ENCODE measurements at places on chromosomes 7 and 10.

DNA sequence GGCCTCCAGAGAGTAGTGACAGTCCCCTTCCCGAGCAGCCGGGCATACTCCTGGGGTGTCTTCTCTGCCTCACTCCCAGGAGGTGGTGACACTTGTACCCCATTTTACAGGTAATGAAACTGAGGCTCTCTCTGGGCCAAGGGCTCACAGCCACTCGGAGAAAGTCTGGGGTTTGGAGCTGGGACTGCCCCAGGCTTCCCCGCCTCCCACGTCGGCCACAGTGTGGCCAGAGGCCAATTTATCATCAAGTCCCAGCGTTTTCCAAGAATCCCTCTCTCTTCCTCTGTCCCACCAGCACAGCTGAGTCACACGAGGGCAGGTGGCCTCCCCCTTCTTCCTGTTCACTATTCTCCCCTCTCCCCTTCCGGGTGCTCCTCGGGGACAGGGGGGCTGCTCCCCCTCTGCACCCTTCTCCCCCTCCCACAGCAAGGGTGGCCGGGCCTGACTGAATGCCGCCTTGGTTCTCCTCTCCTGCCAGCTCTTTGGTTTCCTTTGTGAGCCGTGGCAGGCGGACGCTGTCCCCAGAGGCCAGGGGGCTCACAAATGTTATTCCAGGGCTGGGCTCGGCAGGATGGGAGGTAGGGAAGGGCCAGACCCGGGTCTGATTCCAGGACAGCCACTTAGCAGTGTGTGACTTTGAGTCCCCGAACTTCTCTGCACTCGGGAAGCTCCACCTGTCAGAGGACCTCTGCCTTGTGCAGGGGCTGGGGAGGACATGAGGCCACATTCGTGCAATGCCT is 17.7 kb downstream of the CLIP2 start:
- H3K27me3 ChIP-seq = no peaks in the 10 kb centered on the region
- no peak for DNase-seq
- no peaks in the 10 kb centered on the region for H3K36me3 ChIP-seq
- H3K27ac ChIP-seq = no peak overlapping the region

- DNase-seq = peak; percentile 3
- H3K36me3 ChIP-seq = no peaks in the 10 kb centered on the region
- no peaks in the 10 kb centered on the region for H3K4me1 ChIP-seq
- H3K27ac ChIP-seq = no peak overlapping the region
- H3K4me3 ChIP-seq = no peak overlapping the region
- H3K27me3 ChIP-seq = no peaks in the 10 kb centered on the region
These were observed 27.8 kb downstream of the ADCY1 start for GRCh38 chr7:45601816-45602540.

DNA sequence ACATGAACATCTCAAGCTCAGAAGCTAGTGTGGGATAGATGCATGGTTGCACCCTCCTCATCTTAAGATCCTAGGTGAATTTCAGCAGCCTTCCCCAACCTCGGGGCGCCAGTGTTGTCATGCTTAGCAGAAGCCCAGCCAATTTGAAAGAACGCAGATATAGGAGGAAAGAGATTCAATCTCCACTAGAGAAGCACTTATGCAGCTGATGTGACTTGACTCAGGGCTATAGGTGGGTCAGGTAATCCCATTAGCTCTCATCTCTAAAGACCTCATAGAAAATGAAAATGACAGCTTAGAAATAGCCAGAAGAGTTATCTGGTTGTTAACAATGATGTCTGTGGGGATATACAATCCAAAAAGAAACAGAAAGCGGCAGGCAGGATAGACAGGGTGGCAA is 310.5 kb downstream of the GPAM start:
- no peaks in the 10 kb centered on the region for H3K27me3 ChIP-seq
- no peaks in the 10 kb centered on the region for H3K4me1 ChIP-seq
- no peak overlapping the region for H3K4me3 ChIP-seq
- no peak overlapping the region for H3K27ac ChIP-seq
- DNase-seq = no peak
- H3K36me3 ChIP-seq = no peaks in the 10 kb centered on the region

DNA sequence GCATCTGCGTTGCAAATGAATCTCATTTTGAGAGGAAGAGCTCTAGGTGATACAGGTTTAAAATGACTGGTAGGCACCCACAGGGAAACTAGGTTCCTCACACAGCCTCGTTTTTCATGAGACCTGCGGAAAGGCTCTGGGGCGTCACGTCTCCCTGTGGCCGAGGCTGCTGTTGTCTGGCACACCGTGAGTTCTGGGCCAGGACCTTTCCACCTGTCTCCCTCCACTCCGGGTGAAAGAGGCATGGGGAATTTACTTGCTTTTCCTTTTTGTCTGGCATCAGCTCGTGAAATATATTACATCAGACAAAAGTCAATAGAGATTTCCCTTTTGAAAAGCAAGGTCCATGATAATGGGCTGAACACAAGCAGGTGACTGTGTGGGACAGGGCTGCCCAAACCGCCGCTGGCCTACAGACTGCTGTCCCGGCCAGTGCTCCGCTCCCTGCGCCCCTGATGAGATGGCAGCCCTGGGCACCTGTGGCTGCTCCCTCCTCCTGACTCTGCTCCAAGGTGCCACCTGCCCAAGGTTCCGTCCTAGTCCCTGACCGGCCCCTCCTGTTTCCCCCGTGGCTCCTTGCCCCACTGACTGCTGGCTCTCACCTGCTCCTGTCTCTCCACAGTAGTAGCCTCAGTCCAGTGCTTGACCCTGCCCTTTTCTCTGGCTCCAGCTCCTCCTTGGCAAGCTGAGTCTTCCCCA is 109.6 kb downstream of the NKX6-2 start:
- H3K27me3 ChIP-seq = no peaks in the 10 kb centered on the region
- H3K36me3 ChIP-seq = no peaks in the 10 kb centered on the region
- no peak overlapping the region for H3K4me3 ChIP-seq
- no peak for DNase-seq
- no peaks in the 10 kb centered on the region for H3K4me1 ChIP-seq

DNA sequence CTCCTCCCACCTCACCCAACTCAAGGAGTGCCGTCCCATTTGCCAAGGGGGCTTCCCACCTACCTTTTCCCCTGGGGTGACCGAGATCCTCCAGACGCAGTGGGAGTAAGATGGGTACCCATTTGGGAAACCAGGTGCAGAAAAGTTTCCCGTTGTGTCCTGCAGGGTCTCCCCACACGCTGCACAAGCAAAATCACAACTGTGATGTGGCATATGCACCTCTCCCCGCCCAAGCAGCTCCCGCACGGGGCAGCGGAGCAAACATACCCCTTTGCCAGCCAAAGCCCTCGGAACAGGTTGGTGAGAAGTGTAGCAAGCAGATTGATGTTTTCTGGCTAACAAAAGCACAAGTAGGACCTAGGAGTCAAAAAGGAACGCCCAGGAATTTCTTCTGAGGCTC is 51.5 kb upstream of the OPALIN start:
- DNase-seq = no peak
- no peaks in the 10 kb centered on the region for H3K4me1 ChIP-seq
- H3K27ac ChIP-seq = no peak overlapping the region
- H3K27me3 ChIP-seq = no peaks in the 10 kb centered on the region

DNA sequence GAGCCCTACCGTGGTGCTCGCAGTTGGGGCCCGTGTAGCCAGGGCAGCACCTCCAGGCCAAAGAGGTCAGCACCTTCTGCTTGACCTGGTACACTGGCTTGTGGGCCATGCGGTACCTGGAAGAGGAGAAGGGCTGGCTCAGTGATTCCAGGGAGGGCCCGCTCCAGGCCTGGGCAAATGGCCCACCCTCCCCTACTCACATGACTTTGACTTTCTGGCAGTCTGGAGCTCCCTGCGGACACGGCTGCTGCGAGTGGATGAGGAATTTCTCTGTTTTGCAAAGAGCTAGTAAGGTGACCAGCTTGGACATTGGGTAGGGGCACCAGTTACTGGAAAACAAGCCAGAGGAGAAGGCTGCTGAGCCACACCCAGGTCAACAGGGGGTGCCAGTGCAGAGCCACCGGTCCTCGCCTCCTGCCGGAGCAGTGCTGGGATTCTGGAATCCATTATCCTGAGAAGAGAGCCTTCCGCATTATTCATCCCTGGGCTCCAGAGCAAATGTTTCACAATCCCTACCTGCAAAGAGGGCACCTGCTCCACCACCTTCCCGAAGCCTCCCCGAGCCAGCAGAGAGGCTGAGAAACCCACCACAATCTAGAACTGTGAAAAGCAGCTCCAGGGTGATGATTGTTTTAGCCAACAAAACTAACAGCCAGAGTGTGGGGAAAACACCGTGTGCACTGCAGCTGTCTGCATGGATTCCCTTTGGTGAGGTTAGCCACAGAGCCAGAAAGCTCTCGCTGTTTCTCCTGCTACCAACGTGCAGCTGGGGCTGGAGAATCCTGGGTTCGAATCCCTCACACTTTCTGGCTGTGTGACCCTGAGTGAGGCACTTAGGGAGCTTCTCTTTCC is 11.8 kb downstream of the MMRN2 start:
- no peaks in the 10 kb centered on the region for H3K4me1 ChIP-seq
- no peaks in the 10 kb centered on the region for H3K36me3 ChIP-seq
- no peak for DNase-seq
- H3K4me3 ChIP-seq = no peak overlapping the region

DNA sequence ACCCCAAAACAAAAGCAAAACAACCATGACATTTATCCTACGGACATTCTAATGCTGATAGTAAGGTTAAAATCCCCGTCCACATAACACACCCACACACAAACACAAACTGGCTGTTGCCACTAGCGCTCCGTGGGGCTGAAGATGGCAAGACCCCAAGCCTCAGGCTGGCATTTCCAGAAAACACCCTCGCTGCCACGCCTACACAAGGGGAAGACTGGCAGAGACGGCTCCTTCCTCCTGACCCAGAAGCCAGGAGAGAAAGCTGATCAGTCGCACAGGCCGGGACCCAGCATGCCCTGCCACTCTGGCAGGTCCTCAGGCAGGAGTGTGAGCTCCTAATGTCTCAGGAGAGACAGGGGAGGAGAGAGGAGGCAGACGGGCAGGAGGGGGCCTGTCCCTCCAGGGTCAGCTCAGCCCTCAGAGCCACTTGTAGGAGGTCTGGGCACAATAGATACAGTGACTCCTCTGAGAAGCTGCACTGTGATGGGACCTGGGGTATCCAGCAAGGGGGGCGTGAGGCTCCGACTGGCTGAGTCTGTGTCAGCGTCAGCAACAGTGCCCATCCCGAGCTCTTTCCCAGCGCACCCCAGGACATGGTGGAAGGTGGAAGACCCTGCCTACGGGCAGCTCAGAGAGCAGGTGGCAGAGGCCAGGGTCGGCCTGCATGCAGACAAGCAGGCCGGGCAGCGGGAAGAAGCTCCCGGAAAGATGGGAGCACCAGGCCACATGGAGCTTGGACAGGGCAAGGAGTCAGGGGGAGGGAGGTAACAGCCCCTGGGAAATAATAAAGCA is 326.9 kb downstream of the PTPRN2 start:
- no peaks in the 10 kb centered on the region for H3K27me3 ChIP-seq
- no peak overlapping the region for H3K4me3 ChIP-seq
- no peaks in the 10 kb centered on the region for H3K36me3 ChIP-seq
- no peak for DNase-seq

GRCh38 chr10:129707406-129708388 is 240.7 kb downstream of the MGMT start:
- H3K4me1 ChIP-seq = peaks cover 4% of the 10 kb centered on the region
- H3K27me3 ChIP-seq = no peaks in the 10 kb centered on the region
- DNase-seq = no peak
- H3K36me3 ChIP-seq = peaks cover 5% of the 10 kb centered on the region
